GM23338 (cell line): ENCODE measurements at places on chromosomes 11 and 22.
A peak's percentile ranks its signal among the peaks of the same experiment; 100 is the strongest.

DNA sequence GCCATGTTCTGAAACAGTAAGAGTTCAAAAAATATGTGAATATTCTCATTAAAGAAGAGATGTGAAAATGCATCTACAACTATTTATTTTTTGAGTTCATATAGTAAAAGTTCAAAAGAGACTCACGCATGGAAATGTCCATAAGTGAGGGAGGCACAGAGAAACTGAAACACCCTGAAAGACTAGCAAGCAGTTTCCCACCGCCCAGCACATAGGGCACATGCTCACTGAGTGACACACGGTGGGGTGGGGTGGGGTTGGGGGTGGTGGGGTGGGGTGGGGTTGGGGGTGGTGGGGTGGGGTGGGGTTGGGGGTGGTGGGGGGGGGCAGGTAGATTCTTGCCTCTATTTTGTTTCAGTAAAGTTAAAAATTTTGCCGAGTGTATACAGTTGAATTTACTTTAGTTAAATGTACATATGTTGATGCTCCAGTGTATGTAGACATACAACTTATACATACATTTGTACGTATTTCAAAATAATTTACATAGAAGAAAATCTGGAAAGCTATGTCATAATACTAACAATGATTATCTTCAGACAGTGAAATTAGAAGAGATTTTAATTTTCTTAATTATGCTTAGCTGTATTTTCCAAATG is 6.3 kb downstream of the CCDC34 start:
- DNase-seq = no peak

DNA sequence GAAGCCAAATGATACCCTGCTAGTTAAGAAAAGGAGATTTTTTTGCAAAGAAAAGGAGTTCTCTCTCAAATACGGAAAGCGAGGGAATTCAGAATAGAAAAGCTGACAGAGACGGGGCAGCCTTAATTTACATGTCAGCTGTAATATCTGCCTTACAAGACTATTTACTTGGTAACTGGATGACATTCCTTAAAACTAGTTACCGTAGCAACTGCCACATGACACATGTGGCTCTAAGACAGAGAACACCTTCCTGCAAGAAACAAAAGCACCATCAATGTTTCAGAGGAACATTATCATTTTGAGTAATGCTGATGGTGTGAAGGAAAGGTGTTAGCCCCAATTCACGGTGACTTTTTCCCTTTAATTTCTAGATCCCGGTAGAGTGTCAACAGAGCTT is 222.1 kb downstream of the LRRC4C start:
- peak; percentile 70 for DNase-seq

DNA sequence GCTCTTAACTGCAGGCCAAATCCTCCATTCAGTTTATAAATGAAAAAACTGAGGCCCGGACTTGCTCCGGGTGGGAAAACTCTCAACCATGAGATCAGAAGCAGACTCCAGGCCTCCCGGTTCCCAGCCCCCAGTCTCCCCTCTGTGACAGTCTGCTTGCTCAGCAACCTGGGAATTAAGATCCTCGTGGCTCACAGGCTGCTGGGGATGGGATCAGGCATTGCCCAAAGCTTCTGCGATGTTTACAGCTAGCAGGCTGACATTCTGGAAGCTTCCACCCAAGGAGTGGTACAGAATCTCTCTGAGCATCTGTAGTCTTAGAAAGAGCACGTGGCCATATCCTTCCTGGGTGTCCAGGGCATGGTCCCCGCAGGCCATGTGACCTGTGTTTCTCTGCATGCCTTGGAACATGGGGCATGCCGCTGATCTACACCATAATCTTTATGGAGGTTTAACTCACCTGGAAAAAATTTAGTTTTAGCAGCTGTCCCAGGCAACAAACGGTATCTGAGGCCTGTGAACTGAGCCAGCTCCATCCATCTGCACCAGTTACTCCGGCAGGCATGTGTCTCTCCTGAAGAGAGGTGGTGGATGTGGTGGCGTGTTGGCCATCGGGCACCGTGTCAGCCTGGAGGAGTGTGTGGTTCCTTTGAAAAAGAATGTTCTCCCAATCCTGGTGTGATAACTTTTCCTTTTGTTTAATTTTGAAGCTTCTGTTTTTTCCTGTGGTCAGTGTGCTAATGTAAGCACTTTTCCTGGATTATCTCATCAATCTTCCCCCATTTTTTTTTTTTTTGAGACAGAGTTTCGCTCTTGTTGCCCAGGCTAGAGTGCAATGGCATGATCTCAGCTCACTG is 7.9 kb downstream of the FBLN1 start:
- no peak for DNase-seq

- DNase-seq = no peak
Measured at GRCh38 chr11:61975638-61976419, 8.4 kb upstream of the FTH1 start.

DNA sequence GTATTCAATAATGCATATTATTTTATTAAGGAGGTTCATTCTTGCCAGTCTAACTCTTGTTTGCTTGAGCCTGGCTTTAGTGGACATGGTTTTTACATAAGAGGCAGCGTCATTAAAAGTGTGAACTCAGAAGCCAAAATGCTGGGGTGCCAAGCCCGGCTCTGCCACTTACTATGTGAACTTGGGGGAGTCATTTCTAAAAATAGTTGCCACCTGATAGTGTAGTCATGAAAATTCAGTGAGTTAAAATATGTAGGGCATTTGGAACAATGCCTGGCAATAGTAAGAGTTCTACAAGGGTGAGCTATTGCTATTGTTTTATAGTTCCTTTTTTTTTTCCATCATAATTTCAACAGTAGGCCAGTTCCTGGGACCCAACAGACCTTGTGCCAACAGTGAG is 49.9 kb downstream of the TENM4 start:
- DNase-seq = no peak
